Glutamatergic neuron (in vitro differentiated cells): ENCODE measurements at places on chromosomes 3 and 15. TPM values are rescaled to one million over a fixed set of nuclear protein-coding genes. Genes with fewer than 3 reads are reported as not detected.

DNA sequence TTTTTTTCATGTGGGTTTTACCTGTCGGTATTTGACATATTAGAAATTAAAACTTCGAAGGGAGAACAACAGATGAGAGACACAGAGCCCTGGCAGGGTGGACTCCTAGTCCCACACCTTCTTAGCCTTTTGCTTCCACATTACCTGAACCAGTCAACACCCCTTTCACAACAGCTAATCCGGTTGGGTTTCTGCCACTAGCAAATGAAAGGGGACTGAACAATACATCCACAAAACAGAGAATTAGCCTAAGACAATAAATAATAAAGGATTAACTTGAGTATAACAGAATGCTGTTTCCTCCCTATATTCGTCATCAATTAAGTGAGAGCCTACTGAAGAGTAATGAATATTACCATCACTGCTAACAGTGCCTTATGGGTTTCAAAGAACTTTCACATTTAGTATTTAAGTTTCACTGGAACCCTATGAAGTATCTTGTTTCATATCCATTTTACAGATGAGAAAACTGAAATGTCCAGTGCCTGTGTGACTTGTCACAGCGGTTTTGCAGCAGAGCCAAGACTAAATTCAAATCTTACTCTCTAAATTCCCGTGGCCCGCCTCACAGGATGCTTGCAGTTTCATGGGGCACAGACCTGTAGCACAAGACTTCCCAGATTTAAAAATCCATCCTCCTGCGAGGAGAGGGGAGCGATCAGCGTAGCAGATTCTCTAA, 1.0 kb upstream of the RAB8B start:
- H3K27me3 ChIP-seq, result peaks cover 7% of the 10 kb centered on the region
- no peaks in the 10 kb centered on the region for H3K36me3 ChIP-seq
- peak overlapping the region; percentile 94 for H3K27ac ChIP-seq
- DNase-seq, result no peak

- no peak overlapping the region for H3K27ac ChIP-seq
- no peaks in the 10 kb centered on the region for H3K4me1 ChIP-seq
- no peak overlapping the region for H3K4me3 ChIP-seq
- DNase-seq, result no peak
- H3K27me3 ChIP-seq, result no peaks in the 10 kb centered on the region
Measured at GRCh38 chr3:59069838-59070237, 20.0 kb upstream of the CFAP20DC start.

GRCh38 chr3:9582332-9582731, 28.7 kb upstream of the LHFPL4 start:
- peaks cover 5% of the 10 kb centered on the region for H3K36me3 ChIP-seq
- H3K4me1 ChIP-seq, result no peaks in the 10 kb centered on the region
- no peaks in the 10 kb centered on the region for H3K27me3 ChIP-seq

GRCh38 chr3:128486681-128487537, 6.1 kb downstream of the GATA2 start:
- peaks cover 22% of the 10 kb centered on the region for H3K27me3 ChIP-seq
- no peaks in the 10 kb centered on the region for H3K36me3 ChIP-seq
- DNase-seq, result no peak
- H3K4me3 ChIP-seq, result peak overlapping the region; percentile 87

DNA sequence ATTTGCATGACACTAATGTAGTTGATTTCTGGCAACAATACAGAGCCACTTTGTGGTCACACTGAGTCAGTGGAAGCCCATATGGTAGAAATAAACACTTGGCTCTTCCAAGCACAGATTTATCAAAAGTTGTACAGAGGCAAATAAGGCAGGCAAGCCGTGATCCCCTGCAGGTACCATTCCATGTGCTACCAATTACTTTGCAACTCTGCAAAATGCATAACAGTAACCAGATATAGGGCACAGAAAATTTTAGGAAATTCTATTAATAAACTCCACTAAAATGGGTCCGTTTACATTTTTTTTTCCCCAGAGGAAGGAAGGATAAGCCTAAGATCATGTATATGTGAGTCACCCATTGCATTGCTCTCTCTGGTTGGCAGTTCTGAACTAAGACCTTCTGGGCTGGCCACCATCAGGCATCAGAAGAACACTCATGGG, 103.1 kb upstream of the PTX3 start:
- H3K27ac ChIP-seq, result no peak overlapping the region
- no peaks in the 10 kb centered on the region for H3K36me3 ChIP-seq
- peaks cover 4% of the 10 kb centered on the region for H3K27me3 ChIP-seq
- H3K4me3 ChIP-seq, result no peak overlapping the region

Gene NUDT16
- total RNA-seq, result 51.1 TPM

DNA sequence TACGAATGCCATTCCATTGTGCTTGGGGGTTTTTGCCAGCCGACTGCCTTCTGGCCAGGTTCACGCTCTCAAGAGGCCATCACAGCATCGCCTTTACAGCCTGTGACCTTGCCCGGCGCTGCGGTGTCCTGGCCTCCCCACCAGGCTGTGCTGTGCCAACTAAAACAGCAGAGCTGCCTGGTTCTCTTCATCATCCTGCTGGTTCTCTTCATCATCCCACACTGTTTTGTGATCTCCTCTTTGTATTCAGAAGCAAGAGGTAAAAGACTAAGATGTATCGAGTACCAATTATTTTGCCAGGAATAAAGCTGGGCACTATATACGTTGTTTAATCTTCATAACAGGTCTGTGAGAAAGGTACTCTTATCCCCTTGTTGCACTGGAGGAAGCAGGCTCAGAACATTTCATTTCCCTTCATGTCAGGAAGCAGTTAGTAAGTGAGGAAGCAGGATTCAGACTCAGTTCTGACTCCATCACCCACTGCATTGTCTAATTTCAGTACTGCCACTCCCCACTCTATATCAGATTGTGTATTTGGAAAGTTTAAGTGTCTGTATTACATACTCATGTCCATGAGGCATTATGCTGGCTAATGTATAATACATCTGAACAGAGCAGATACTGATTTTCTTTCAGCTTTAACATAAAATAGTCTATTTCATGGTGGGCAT, 92.7 kb downstream of the LRRC28 start:
- H3K27me3 ChIP-seq, result no peaks in the 10 kb centered on the region
- H3K36me3 ChIP-seq, result peaks cover under 1% of the 10 kb centered on the region
